ENCODE measurements at places on chromosomes 2 and 18.
A peak's percentile ranks its signal among the peaks of the same experiment; 100 is the strongest.

DNA sequence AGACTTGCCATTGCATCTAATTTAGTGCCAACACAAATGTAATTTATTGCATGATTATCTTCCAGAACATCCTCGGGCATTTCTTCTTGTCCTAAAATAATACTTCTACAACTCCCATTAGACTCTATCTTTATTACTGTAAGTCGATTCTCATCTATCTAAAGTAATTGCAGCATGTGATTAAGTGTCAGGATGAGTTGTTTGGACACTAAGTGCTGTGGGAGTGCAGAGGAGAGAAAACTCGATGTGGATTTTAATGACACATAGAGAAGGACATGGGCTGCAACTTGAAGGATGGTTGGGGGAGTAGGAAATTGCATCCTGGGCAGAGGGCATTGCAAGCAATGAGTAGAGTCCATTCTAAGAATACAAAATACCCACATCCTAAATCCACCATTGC lies 33.5 kb downstream of the STAT4 start:
- no peaks in the 10 kb centered on the region for H3K27me3 ChIP-seq
- no peaks in the 10 kb centered on the region for H3K36me3 ChIP-seq
- H3K4me1 ChIP-seq: peaks cover 11% of the 10 kb centered on the region
- DNase-seq: no peak

DNA sequence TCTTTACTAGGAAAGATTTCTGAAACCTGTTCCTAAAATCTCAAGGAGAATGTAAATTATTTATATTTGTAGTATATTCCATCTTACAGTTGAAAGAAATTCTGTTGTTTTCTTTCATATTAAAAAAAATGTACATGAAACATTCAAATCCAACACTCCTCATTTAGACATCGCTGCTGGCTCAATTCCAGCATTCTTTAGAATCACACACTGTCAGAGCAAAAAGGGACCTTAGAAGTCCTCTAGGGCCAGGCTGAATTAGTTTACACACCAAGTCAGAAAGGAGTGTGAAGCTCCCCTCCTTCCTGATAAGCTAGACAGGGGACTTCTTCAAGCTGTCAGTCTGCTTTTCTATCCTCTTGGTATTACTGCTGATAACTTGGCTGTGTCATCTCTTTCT lies 158.6 kb upstream of the LTBP1 start:
- no peaks in the 10 kb centered on the region for H3K4me1 ChIP-seq
- no peak overlapping the region for H3K4me3 ChIP-seq
- H3K27me3 ChIP-seq: no peaks in the 10 kb centered on the region
- no peaks in the 10 kb centered on the region for H3K36me3 ChIP-seq

- no peak for DNase-seq
- H3K4me3 ChIP-seq: no peak overlapping the region
- H3K4me1 ChIP-seq: peaks cover 17% of the 10 kb centered on the region
- H3K27me3 ChIP-seq: no peaks in the 10 kb centered on the region
- H3K36me3 ChIP-seq: no peaks in the 10 kb centered on the region
Observed at GRCh38 chr18:60044290-60045006, 144.7 kb downstream of the PMAIP1 start.

DNA sequence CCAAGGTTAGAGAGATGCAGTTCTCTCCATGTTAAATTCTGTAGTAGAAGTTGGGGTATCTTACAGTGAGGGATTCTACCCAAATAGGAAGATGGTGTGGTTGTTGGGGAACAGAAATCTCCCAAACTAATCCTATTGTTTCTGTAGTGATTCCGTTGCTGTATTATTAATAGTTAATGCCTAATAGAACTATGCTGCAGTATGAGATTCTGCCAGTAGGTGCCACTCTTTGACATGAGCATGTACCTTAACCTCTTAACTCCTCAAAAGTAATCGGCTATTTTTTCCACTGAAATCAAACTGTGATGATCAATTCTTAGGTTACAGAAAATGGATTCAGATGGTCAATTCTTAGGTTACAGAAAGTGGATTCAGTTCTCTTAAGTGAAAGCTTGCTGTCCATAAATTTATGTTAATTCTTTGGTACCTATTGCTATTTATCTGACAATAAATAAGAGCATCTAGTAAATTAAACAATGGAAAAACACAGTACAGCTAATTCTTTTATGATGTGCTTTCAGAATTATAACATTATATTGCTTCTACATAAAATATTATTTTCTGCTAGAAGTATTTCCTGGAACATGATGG lies 97.9 kb upstream of the DLX2 start:
- no peaks in the 10 kb centered on the region for H3K36me3 ChIP-seq
- DNase-seq: no peak
- peaks cover 3% of the 10 kb centered on the region for H3K4me1 ChIP-seq
- no peaks in the 10 kb centered on the region for H3K27me3 ChIP-seq
- no peak overlapping the region for H3K27ac ChIP-seq
- no peak overlapping the region for H3K4me3 ChIP-seq

DNA sequence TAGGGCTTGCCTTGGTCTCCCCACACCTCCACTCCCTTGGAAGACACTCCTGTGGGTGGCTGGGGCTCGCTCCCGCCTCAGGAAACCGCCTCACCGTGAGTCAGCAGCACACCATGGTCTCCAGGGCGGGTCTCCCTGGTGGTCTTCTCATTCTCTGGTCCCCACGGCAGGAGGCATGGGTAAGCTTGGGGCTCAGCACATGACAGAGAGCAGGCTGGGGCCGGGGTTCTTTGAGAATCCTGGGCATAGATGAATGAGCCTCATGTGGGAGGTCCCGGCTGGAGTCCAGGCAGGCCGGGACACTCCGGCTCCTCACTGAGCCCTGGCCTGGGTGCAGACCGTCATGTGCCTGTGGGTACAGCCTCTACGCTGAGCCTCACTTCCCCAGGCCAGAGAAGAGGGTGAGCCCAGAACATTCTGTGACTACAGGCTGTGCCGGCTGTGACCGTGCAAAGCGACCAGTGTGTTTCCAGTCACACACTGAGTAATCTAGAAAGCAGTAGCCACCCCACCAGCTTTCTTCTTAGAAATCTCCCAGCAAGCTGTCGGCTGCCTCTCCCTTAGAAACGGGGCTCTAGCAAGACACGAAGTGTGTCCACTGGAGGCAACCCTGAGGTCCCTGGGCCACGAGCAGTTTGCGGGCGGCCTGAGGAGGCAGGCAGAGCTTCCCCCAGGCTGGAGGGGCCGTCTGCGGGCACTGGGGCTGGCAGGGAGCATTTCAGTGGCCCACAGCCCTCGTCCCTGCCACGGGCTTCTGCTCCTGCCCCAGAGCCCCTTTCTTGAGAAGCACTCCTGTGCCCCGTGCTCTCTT lies 93.1 kb downstream of the RHOB start:
- no peak overlapping the region for H3K27ac ChIP-seq
- H3K36me3 ChIP-seq: no peaks in the 10 kb centered on the region
- H3K27me3 ChIP-seq: no peaks in the 10 kb centered on the region
- H3K4me3 ChIP-seq: no peak overlapping the region
- no peaks in the 10 kb centered on the region for H3K4me1 ChIP-seq
- peak; percentile 83 for DNase-seq

GRCh38 chr2:74648009-74648443 lies at the start of gene M1AP:
TSS of gene M1AP (minus strand) at chr2:74648330. CDS start at chr2:74640275, 8,055 bp downstream.
- H3K4me1 ChIP-seq: no peaks in the 10 kb centered on the region
- no peaks in the 10 kb centered on the region for H3K36me3 ChIP-seq
- DNase-seq: no peak
- no peak within 1 kb of the TSS for H3K4me3 ChIP-seq
- H3K27ac ChIP-seq: no peak within 1 kb of the TSS

GRCh38 chr18:44938720-44939665 lies 258.3 kb downstream of the SETBP1 start:
- no peaks in the 10 kb centered on the region for H3K27me3 ChIP-seq
- H3K36me3 ChIP-seq: no peaks in the 10 kb centered on the region
- H3K27ac ChIP-seq: no peak overlapping the region
- peak; percentile 78 for DNase-seq
- H3K4me1 ChIP-seq: peaks cover 7% of the 10 kb centered on the region

DNA sequence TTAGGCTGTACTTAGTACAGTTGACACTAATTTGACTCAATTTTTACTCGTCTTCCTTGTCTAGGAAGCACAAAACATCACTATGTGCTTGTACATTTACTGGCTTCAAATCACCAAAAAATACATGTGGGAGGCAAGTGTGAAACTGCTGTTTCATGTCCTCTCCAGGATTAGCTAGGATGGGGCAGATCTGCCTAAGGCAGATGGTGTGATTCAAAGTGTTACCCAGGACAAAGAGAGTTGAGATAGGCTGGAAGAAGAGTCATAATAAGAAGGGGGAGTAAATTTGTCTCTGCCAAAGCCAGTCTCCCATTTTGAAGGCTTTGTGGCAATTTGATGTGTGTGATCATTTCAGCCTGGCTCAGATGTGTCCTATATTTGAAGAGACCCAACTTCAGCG lies 821.6 kb upstream of the ZEB2 start:
- no peaks in the 10 kb centered on the region for H3K4me1 ChIP-seq
- no peaks in the 10 kb centered on the region for H3K36me3 ChIP-seq
- no peaks in the 10 kb centered on the region for H3K27me3 ChIP-seq

- H3K36me3 ChIP-seq: no peaks in the 10 kb centered on the region
- peak; percentile 36 for DNase-seq
- no peaks in the 10 kb centered on the region for H3K27me3 ChIP-seq
- peak overlapping the region; percentile 15 for H3K27ac ChIP-seq
- peaks cover 7% of the 10 kb centered on the region for H3K4me1 ChIP-seq
Observed at GRCh38 chr2:37934591-37935513, 9.8 kb downstream of the RMDN2 start.

- H3K27me3 ChIP-seq: peaks cover 7% of the 10 kb centered on the region
- H3K27ac ChIP-seq: no peak overlapping the region
- H3K4me3 ChIP-seq: peak overlapping the region; percentile 71
- peaks cover 15% of the 10 kb centered on the region for H3K4me1 ChIP-seq
Observed at GRCh38 chr2:132670496-132671150, 618 bp upstream of the LYPD1 start.

- H3K36me3 ChIP-seq: peaks cover 73% of the 10 kb centered on the region
- H3K4me3 ChIP-seq: no peak overlapping the region
- no peaks in the 10 kb centered on the region for H3K27me3 ChIP-seq
Observed at GRCh38 chr2:65077898-65078297, 21.7 kb downstream of the CEP68 start.

DNA sequence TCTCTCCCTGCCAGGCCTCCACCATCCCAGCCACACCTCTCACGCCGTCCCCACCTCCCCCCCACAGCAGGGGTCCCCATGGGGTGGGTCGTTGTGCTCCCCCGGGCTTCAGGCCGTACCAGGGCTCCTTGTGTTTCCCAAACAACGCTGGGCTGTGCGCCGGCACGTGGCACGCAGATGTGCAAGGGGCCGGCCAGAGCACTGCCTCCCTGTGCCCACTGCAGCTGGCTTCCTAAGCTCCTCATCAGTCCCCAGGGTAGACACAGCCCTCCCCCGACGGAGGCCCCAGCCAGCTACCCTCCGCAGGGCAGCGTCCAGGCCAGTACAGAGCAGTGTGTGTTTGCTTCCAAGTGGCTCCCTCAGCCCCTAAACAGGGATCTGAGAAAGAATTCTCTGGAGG lies 34.0 kb downstream of the BIN1 start:
- no peak overlapping the region for H3K27ac ChIP-seq
- H3K4me1 ChIP-seq: peaks cover 2% of the 10 kb centered on the region
- H3K27me3 ChIP-seq: no peaks in the 10 kb centered on the region

All from osteoblast (primary cell).